Naive thymus-derived CD4-positive, alpha-beta T cell (primary cell): ENCODE measurements at places on chromosomes 3 and 15. TPM values are rescaled to one million over a fixed set of nuclear protein-coding genes. Genes with fewer than 3 reads are reported as not detected.

CHCHD4 gene
- polyA plus RNA-seq, result 9.8 TPM

WNT7A gene
- 7.7 TPM for polyA plus RNA-seq

GXYLT2 gene
- not detected for polyA plus RNA-seq

MAGI1 gene
- polyA plus RNA-seq, result not detected

SH2D7 gene
- polyA plus RNA-seq, result not detected

XCR1 gene
- not detected for polyA plus RNA-seq

- no peak overlapping the region for H3K4me3 ChIP-seq
- DNase-seq, result no peak
- no peaks in the 10 kb centered on the region for H3K4me1 ChIP-seq
- H3K36me3 ChIP-seq, result no peaks in the 10 kb centered on the region
- H3K27me3 ChIP-seq, result no peaks in the 10 kb centered on the region
Measured at GRCh38 chr3:64867224-64867623, 179.4 kb upstream of the ADAMTS9 start.

DNA sequence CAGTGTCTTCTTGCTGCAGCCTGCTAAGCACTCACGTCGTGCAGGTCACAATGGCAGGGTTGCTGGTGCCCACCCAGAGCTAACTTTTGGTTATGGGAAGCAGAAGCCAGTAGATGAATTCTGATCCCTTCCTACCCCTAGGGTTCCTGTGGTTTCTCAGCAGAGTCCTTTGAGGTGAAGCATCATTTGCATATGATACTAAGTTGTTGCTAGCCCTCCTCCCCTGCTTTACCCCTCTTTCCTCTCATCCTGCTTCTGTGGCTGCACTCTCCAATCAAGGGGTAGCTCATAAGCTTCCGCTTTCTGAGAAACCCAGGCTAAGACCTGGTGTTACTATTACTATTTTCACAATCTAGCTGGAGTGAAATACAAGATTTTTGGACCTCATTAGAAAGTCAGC, 22.1 kb upstream of the HEG1 start:
- no peak overlapping the region for H3K4me3 ChIP-seq
- H3K36me3 ChIP-seq, result no peaks in the 10 kb centered on the region
- DNase-seq, result no peak
- no peaks in the 10 kb centered on the region for H3K4me1 ChIP-seq
- no peaks in the 10 kb centered on the region for H3K27me3 ChIP-seq
- no peak overlapping the region for H3K27ac ChIP-seq

DNA sequence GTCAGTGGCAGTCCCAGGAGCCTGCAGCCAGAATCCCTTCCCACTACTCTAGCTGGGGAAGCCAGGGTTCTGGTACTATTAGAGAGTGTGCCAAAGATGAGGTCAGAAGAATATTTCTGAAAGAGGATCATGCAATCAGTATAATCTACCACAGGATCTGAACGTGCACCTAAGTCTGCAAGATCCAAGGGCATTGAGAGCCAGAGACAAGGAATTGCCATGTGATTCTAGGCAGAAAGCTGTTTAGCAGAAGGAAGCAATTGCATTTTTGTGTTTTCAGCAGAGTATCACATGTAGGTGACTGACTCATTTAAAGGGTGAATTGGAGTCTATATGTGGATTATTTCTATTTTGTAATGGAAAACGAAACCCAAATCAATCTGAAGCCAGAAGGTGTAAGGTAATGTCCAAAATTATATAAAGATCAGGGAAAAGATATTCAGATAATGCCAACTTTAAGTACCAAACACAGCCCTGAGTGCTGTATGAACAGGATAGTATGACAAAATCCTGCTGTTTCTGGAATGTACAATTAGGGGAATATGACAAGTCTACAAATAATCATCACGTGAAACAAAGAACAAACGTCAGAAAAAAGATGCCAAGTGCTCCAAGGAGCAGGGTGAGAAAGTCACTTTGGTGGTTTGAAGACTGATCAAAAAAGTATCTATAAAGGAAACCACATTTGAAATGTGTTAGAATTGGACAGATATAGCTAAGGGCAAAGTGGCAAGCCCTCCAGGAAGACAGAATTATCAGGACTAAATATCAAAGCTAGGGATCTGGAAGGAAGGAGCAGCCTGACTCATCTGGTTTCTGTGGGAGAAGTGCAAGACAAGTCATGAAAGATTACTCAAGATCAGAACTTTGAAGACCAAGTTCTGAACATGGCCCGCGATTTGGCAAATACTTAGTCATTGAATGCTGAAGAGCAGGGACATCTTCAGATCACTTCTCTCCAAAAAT, 1036.6 kb downstream of the NTRK3 start:
- no peak overlapping the region for H3K4me3 ChIP-seq
- no peaks in the 10 kb centered on the region for H3K4me1 ChIP-seq
- H3K36me3 ChIP-seq, result no peaks in the 10 kb centered on the region
- DNase-seq, result no peak
- no peaks in the 10 kb centered on the region for H3K27me3 ChIP-seq
- no peak overlapping the region for H3K27ac ChIP-seq

DNA sequence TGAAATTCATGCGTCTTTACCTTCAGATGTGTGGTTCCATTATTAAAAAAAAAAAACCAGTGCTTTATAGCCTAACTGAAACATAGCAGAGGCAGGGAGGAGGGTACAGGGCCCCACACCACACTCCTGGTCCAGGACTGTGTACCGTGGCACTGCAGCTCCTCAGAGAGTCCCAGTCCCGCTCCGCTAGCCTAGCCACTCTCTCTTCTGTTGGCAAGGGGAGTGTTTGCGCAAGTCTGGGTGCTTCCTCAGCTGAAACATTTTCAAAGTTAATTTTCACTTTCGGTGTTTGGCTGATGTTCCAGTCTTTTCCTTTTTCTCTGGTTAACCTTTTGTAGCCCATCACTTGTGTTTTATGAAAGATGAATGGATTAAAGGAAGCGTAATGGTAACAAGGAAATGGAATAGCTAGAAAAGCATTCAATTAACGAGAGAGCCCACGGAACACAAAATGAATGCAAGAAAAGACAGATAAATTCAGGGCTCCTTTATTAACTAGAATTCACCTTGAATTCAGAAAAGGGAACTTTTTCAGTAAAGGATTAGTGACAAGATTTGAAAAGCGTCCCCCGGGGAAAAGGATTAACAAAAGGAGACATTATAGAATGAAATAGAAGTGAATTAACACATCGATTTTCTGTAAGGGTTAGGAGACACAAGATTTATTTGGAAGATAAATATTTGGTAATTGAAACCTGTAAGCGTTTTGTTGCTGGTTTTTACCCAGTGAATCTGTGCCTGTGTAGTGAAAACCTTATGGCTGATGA, 177.0 kb downstream of the CACNA2D3 start:
- no peaks in the 10 kb centered on the region for H3K36me3 ChIP-seq
- no peak for DNase-seq
- H3K4me3 ChIP-seq, result no peak overlapping the region
- H3K4me1 ChIP-seq, result no peaks in the 10 kb centered on the region
- no peaks in the 10 kb centered on the region for H3K27me3 ChIP-seq

GRCh38 chr15:56175788-56176187, 67.9 kb downstream of the RFX7 start:
- H3K27me3 ChIP-seq, result no peaks in the 10 kb centered on the region
- no peak for DNase-seq
- H3K27ac ChIP-seq, result no peak overlapping the region
- no peaks in the 10 kb centered on the region for H3K4me1 ChIP-seq
- H3K36me3 ChIP-seq, result no peaks in the 10 kb centered on the region

DNA sequence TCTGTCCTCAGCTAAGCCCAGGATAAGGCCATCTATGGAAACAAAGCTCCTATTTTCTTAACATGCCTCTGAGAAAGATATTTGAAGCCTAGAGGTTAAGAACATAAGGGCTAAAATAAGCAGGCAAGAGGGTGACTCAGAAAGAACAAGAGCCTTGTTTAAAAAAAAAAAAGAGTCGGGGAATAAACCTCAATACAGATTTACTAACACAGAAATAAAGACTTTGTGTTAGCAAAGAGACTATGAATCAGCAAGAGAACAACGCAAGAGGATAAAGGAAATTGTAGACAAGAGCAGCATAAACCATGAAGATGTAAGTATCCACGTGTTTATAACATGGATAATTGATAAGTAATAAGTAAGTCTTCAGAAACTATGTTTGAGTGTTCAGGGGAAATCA, 36.0 kb downstream of the RAB27A start:
- H3K4me3 ChIP-seq, result no peak overlapping the region
- no peaks in the 10 kb centered on the region for H3K36me3 ChIP-seq
- H3K27ac ChIP-seq, result no peak overlapping the region
- no peak for DNase-seq
- peaks cover 73% of the 10 kb centered on the region for H3K4me1 ChIP-seq

DNA sequence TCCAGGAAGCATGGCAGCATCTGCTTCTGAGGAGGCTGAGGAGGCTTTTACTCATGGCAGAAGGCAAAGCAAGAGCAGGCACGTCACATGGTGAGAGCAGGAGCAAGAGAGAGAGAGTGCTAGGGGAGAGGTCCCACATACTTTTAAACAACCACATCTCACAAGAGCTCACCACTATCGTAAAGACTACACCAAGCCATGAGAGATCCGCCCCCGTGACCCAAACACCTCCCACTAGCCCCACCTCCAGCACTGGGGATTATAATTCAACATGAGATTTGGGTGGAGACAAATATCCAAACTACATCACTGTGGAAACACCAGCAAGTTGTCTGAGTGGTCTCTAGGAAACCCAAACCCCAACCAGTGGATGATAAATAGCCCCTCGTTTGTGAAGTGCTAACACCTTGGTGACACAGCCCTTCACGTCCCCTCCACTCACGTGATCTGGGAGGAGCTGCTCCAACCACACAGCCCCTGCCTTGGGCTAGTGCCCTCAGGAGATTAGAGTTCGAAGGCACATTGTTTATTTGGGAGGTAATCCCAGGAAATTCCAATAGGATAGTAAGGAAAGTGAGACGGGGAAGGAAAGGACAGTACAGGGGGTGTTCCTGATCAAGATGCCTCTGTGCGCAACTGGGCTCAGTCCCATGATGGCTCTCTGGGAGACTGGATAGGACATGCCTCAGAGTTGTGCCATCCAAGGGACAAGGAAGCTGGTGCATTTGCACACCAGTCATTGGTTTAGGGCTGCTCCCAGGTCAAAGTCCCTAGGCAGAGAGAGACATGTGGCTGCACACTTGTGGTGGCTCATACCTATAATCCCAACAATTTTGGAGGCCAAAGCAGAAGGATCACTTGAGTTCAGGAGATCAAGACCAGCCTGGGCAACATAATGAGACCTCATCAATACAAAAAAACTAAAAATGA, 80.6 kb upstream of the CTNNB1 start:
- H3K27ac ChIP-seq, result peak overlapping the region; percentile 68
